ENCODE measurements at places on chromosomes 4 and X. TPM values are rescaled to one million over a fixed set of nuclear protein-coding genes. Genes with fewer than 3 reads are reported as not detected.

PTPN13 gene
- total RNA-seq = 4.6 TPM

GRCh38 chrX:130861462-130861861 is 41.5 kb downstream of the ENOX2 start:
- DNase-seq = no peak

PCSK1N gene
- total RNA-seq = not detected

- no peak for DNase-seq
These were observed 51.5 kb downstream of the HMGB2 start for GRCh38 chr4:173282626-173283025.

- no peak for DNase-seq
These were observed 53.3 kb downstream of the SCD5 start for GRCh38 chr4:82745173-82745842.

DNA sequence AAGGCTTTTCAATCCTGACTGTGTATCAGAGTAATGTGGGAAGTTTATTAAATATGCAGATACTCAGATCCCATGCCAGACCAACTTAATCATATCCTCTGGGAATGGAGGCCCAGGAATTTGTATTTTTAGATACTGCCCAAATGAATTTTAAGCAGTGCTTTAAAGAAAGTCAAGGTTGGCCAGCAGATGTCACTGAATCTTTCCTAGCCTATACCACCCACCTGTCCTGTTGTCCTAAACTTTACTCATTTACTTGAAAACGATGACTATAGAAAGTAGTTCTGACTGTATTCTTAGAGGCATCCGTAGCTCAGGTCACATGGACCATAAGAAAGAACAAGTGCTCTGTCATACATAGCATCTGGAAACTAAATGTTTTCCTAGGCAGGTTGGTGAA is 79.9 kb downstream of the AMOT start:
- no peak for DNase-seq

DNA sequence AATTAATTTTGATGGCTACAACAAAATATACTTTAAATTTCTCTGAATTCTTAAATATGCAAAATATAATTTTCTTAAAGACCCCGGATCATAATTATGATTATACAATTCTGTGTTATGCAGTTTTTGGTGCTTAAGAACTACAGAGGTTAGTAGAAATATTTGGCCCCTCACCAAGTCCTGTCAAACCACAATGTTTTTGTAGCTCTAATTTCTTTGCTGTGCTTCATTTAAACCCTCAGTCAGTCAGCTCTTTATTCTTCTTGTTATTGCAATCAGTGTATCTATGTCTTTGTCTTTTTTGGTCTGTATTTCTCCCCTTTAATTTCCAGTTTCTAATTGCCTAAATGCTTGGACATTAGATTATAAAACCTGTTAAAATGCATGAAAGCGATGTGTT is 186.1 kb downstream of the CAMK2D start:
- no peak for DNase-seq

DNA sequence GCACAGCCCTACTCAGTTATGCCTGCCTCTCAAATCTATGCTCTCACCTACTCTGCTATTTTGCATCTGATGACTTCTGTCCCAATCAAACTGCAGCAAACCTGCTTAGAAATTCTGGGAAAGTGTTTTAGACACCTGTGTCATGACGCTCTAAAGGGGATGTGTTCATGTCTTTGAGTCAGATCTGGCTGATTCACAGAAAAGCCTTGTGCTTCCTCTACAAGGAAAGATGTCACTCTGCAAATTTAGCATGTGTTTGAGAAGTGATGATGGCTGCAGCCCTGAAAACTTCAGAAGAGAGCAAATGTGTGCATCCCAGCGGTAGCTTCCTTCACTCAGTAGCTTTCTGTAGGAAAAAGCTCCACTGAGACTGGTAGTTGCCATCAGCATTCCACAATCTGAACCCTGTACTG is 235.4 kb downstream of the MGST2 start:
- DNase-seq = no peak

DNA sequence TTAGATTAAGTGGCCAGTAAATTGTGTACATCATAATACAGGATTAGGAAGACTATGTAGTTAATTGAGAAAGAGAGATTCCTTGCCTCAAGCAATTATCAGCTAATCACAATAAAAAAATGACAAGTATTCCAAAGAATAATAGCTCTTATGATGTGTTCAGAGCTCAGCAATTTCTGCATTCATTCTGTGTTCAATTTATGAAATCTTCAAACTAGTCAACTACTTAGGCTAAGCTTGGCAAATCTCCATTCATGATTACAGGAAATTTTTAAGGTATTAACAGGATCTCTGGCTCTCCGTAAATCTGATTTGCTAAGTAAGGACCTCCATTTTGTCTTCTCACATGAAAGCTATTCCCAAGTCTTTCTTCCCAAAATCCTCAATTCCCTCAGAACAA is 256.9 kb upstream of the TEX13A start:
- DNase-seq = no peak

TEC gene
- total RNA-seq = 2.9 TPM

- no peak for DNase-seq
These were observed 924 bp downstream of the EPHA5 start for GRCh38 chr4:65669111-65670019.

DNA sequence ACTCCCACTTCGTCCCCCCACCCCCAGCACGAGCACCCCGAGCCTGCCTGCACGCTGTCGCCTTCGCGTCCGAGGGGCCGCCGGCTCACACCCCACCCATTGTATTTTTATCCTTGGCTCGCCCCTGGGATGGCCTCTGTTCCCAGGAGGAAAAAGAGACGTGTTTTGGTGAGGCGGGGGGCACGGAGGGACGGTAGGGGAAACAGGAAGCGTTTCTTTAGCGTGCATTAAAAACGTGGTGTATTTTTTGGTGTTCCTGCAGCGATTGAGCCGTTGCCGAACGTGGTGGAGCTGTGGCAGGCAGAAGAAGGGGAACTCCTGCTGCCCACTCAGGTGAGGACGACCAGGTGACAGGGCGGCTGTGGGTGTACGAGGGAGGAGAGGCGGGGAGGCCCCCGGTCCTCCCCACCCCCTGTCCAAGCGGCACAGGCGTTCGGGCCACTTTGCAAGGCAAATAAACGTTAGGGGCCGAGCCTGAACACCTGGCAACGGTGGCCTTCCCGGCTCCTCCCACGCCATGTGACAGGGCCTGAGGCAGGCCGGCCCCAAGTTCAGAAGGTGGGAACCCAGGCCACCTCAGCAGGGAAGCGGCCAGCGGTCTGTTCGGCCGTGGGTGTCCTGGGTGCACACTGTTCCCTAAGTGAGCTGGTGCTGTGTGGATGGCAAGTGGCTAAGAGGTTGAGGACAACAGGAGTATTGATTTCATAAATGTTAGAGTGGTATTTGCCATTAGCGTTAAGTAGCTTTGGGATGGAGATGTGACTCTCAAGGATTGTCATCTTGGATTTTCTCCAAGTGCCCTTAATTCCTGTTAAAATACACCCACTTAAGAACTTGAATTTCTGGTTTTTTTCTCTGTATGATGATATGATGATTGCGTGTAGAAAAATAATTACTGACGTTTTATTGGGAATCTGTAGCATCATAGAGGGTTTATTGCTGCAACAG is 1.1 kb downstream of the TMEM131L start:
- peak; percentile 38 for DNase-seq

GRCh38 chrX:86436116-86436515 is 287.9 kb downstream of the DACH2 start:
- DNase-seq = no peak

DNA sequence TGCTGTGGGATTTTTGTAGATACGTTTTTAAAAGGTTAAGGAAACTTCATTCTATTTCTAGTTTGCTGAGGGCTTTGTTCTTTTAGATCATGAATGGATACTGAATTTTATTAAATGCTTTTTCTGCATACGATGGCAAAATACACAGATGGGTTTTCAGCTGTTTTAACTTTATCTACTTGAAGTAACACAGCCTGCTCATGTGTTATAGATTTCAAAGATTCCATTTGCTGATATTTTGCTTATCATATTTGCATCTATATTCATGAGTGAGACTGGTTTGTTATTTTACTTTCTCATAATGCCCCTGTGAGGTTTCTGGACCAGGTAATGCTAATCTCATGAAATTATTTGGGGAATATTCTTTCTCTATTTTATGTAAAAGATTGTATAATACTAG is 34.5 kb upstream of the HERC5 start:
- DNase-seq = no peak

DNA sequence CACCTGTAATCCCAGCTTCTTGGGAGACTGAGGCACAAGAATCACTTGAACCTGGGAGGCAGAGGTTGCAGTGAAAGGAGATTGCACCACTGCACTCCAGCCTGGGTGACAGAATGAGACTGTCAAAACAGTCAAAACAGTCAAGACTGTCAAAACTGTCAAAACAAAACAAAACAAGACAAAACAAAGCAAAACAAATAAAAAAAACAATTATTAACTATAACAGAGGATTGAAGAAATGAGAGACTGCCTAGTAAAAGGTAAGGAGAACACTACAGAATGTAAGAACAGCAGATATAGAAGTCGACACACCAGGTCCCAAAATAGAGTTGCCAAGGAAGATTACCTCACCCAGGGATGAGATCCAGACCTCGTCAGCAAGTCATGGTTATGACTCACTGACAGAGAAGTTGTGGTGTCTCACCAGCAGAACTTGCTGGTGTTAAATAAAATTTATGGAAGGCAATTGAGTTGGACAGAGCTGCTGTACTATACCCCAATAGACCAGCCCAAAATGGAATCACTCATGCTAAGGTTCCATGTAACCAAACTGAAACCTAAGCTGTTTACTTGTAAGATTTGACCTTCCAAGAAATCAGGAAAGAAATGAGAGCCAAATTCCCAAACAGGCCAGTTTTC is 32.1 kb upstream of the GK start:
- peak; percentile 29 for DNase-seq

DNA sequence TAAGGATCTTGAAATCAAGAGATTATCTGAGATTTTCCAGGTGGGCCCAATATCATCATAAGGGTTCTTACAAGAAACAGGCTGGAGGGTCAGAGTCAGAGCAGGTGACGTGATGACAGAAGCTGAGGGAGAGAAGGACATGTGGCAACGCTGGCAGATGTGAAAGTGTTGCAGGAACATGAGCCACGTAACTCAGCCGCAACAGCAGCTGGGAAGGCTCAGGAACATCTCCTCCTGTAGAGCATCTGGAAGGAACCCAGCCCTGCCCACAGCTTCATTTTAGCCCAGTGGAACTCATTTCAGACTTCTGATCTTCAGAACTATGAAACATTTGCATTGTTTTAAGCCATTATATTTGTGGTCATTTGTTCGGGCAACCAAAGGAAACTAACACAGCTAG is 156.3 kb upstream of the VEGFC start:
- DNase-seq = no peak

- DNase-seq = no peak
These were observed 33.9 kb downstream of the STX18 start for GRCh38 chr4:4507923-4508322.

GRCh38 chrX:2614911-2615310 is 76.2 kb upstream of the CD99 start:
- DNase-seq = no peak

- DNase-seq = no peak
These were observed 843.4 kb downstream of the FSTL5 start for GRCh38 chr4:161320377-161320776.

DNA sequence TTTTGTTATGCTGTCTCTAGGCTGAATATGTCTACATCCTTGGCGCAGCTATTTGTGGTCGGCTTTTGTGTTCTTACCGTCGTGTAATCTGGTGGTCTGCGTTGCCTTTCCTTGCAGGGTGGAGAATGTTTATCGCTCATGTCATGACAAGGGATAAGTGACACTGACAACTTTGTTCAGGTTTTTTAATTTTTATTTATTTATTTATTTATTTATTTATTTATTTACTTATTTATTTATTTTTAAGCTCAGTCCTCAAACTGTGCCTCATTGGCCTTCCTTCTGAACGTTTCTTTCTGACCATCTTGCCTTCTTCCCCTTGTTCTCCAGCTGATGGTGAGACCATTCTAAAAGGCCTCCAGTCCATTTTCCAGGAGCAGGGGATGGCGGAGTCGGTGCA is 26.4 kb downstream of the SMS start:
- DNase-seq = no peak

- DNase-seq = no peak
These were observed 39.2 kb downstream of the AFAP1 start for GRCh38 chr4:7900334-7900909.

DNA sequence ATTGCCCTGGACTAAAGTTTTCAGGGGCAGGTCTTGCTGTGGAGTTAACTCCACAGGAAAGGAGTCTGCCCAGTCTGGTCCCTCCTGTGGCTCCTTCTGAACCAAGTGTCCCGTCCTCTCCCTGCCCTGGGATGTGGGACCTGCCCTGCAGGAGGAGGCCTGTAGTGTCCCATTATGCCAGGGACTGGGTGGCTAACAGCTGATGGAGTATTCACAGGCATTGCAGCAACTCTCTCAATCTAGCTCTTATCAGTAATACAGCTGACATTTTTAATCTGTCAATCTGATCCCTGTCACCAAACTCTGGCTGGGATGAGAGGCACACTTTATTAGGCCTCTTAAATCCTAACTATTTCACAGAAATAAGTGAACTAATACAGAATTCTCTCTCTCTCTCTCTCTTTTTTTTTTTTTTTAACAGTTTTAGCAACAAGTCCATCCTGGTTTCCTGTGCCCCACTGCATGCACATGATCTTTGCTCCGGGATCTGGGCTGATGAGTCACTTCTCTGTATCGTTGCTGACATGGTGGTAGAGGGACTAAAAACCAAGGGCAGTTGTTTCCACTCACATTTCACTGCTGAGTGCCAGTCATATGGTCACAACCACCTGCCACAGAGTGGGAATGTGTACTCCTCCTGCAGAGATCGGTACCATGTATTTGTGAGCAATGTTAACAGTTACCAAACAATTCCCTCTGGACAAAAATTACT is 39.1 kb downstream of the HAND2 start:
- DNase-seq = no peak

- DNase-seq = no peak
These were observed 75.4 kb downstream of the ZAR1 start for GRCh38 chr4:48565362-48566033.

- no peak for DNase-seq
These were observed 9.0 kb downstream of the JCHAIN start for GRCh38 chr4:70657326-70657725.

- no peak for DNase-seq
These were observed 37.5 kb upstream of the ABCG2 start for GRCh38 chr4:88196013-88196365.

DNA sequence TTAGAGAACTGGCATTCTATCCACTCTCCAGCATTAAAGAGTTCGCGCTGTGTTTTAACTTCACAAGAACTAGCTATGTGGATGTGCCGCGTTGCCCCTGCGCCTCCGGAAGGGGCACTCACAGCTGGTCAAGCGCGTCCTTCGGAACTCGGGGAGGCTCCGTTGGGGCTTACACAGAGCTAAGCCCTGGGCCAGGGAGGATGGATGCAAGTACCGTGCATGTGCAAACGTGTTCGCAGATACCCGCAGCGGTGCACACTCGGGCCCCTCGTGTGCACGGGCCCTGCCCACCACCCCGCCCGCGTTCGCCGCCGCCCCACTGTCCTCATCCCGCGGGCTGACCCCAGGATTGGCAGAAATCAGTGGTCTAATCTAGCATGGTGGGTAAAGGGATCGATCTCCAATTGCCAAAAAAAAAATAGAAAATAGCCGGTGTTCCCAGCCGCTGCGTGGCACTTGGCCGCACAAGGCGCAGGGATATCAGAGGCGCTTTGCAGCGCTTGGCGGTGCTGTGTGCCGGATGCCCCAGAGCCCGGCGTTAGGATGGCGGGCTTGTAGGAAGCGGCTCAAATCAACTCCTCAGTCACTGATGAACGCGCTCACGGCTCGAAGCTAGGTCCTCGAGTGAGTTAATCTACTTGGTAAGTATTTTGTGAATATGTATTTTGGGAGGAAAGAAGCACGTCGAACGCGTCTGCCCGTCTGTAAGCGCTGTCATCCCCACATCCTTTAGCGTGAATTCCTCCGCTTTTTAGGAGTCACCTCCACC is 989 bp upstream of the PCDH10 start:
- DNase-seq = peak; percentile 15

CENPE gene
- 1.3 TPM for total RNA-seq

SPP1 gene
- total RNA-seq = 22.7 TPM
